ENCODE measurements at places on chromosomes 2 and 18. TPM values are rescaled to one million over a fixed set of nuclear protein-coding genes. Genes with fewer than 3 reads are reported as not detected.

The SCYGR4 gene
- not detected for total RNA-seq

The XDH gene
- not detected for total RNA-seq

The CDKL4 gene
- 0.19 TPM for total RNA-seq

The CROCC2 gene
- not detected for total RNA-seq

The PMS1 gene
- total RNA-seq, result 14.2 TPM

The FEV gene
- total RNA-seq, result not detected

The IL36RN gene
- not detected for total RNA-seq

The UGT1A6 gene
- total RNA-seq, result not detected

The ALK gene
- total RNA-seq, result not detected

The MC2R gene
- not detected for total RNA-seq

The C2orf15 gene
- under 0.01 TPM for total RNA-seq

The WDFY1 gene
- 161 TPM for total RNA-seq

Measured in bladder microvascular endothelial cell (primary cell).